ENCODE measurements at places on chromosomes 2 and 18.
A peak's percentile ranks its signal among the peaks of the same experiment; 100 is the strongest.

- DNase-seq, result no peak
Measured at GRCh38 chr2:135657806-135658582, 83.7 kb upstream of the UBXN4 start.

DNA sequence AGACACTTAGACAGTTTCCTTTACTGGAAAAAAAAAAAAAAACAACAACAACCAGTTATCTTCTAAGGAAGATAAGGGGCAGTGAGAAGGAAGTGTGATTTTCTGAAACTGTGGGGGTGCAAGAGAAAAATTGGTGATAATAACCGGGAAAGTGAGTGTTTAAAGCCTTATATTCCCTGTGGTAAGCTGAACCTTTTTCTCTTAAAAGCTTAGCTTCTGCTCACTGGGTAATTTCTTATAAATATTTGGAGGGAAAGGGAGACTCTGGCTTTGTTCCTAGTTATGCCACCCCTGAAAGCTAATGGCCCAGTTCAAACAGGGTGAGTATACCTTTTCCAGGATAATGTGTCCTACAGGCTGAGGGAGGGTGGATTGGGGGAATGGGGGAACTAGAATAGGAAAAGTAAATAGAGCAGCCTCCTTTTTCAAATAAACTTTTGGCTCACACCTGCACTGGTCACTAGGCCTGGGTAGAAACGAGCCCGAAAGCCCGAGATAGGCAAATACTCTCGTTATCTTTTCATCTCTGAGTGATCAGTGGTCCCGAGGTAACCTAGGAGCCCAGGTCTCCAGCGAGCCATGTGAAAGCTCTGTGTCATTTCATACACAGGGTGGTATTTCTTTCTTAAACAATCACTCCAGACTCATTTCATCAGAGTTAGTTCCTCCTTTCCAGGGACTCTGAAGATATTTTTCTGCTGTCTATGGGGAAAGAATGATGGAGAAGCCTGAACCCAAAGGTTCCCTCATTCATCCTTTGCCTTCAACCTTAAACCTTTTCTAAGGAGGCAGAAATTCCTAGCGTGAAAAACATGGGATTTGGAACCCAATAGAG is 15.5 kb upstream of the SRBD1 start:
- DNase-seq, result no peak

GRCh38 chr18:78561757-78562510 is 417.7 kb upstream of the SALL3 start:
- DNase-seq, result no peak

DNA sequence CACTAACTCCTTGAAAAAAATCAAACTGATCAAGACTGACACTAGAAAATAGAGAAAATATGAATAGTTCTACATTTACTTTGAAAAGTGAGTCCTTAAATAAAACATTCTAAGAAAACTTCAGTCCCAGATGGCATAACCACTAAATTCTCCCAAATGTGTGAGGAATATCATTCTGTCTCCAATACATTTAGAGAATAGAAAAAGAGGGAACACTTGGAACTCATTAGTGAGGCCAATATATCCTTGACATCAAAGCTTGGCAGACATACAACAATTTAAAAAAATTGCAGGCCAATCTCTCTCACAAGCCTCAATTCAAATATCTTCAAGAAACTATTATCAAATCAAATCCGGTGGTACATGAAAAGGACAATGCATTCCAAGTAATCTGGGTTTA is 79.3 kb upstream of the TMEM247 start:
- DNase-seq, result no peak

DNA sequence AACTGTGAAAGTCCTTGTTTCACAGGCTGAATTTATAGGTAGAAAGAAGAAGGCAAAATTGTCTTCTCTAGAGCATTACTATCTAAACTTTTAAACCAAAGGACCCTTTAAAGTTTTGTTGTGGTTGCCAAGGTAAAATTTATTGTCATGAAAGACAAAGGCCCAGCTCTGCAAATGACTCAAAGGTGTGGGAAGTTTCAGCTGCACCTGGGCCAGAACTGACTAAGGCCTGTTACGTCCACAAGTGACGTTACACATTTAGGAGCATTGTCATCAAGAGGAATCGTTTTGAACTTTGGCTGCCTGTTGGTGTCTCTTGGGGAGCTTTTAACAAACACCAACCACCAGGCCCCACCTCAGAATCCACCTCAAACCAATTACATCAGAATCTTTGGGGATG is 8.1 kb upstream of the DSC3 start:
- no peak for DNase-seq

DNA sequence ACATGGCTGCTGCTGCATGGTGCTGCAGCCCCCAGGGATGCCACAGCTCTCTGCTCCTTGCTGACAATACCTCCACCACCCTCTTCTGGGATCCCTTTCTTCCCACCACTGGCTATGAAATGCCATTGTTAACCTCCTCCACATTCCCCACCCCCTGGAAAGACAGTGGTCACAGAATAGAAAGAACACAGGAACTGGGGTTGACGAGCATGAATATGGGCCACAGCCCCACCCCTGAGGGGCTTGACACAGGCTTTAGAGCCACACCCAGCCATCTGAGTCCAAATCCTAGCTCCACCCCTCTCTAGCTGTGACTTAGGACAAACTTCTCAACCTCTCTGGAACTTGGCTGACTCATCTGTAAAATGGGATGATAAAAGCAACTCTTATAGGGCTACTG is 47.3 kb downstream of the TMEM163 start:
- DNase-seq, result no peak

- no peak for DNase-seq
Measured at GRCh38 chr2:51734115-51734514, 702.2 kb upstream of the NRXN1 start.

DNA sequence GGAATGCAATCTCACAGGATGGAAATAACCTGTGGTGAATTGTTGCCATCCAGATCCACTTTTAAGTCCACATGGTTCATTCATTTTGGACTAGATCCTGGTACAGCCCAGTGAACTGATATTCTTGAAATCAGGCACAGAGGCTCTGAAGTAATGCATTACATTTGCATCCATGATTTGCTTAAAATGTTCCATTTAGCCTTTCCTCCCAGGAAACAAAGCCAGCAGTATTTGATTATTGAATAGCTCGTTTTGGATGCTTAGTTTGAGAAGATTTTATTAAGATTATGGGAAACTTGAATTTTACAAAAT is 995.8 kb upstream of the CDH2 start:
- no peak for DNase-seq

DNA sequence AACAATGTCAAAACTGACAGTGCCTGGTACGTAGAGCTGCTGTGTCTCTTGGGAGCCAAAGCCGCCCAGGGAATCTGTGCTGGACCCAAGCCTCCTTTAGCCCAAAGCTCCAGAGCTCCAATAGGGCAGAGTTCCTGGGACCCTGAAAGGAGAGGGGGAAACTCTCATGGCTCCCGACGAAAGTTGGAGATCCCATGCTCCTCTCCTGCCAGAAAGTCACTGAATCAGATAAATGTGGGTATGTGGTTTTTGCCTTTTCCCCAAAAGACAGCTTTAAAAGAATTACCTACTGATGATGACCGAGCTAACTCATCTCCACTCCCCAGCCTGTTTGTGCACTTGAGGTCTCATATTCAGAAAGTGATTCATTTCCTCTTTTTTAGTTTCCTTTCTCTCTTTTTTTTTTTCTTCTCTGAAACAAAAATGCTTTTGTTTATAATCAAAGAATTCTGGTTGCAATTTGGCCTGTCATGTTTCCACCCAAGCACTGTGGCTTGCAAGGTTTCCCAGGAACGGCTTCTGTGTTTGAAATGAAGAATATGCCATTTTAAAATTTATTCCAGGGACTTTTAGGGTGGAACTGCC is 14.1 kb upstream of the PMAIP1 start:
- DNase-seq, result peak; percentile 36

GRCh38 chr18:72903033-72903432 is 35.2 kb upstream of the NETO1 start:
- no peak for DNase-seq

DNA sequence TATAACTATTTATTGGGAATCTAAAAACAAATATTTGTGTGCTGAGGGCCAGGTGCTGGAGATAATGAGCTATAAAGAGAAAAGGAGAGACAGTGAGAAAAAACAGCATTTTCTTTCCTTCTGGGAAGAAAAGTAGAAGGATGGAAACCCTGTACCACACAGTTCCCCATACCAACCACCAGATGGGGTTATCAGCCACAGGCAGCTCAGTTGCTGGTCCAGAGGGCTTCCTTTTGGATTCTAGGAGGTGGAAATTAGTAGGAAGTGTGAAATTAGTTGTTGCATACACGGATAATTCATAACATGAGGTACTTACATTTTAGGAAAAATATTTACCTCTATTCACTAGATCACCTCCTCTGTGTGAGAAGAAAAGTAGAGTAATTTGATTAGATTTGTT is 237.0 kb upstream of the FOSL2 start:
- DNase-seq, result peak; percentile 51

GRCh38 chr18:25517881-25518715 is 166.1 kb upstream of the ZNF521 start:
- DNase-seq, result no peak

GRCh38 chr2:134636714-134637113 is 82.1 kb downstream of the TMEM163 start:
- DNase-seq, result no peak

- no peak for DNase-seq
Measured at GRCh38 chr2:81706856-81707255, 1402.3 kb upstream of the LRRTM1 start.

DNA sequence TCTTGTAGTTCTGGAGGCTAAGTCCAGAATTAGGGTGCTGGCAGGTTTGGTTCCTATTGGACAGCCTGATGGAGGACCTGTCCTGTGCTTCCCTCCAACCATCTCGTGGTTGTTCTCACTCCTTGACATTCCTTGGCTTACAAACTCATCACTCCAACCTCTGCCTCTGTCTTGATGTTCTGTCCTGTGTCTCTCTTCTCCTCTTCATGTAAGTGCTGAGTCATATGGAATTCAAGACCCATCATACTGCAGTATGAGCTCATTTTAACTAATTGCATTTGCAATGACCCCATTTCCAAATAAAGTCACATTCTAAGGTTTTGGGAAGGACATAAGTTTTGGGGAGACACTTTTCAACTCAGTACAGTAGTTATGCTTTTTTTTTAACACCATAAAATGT is 374.7 kb downstream of the TRIB2 start:
- DNase-seq, result no peak

DNA sequence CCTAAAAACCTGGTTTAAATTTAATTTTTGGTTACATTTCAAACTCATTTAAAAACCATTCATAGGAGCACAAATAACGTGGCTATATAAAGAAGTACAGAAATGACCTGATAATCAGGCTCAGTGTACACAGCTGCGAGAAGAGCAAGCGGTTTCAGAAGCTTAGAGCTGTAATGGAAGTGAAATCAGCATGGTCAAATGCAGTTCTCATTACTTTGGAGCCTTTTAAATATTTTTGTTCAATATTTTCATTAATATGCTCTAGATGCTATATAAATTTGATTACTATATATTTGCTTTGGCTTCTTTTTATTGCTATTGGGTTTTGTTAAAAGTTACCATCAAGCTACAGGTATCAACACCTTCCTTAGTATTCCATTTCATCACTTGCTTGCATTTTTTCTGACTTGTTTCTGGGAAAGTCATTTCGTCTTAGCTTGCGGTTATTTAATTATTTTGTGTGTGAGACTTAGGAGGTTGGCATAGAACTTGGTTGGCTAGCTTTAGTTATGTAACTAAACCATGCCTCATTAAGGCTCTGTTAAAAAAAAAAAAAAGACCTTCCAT is 58.7 kb downstream of the AFTPH start:
- DNase-seq, result no peak

DNA sequence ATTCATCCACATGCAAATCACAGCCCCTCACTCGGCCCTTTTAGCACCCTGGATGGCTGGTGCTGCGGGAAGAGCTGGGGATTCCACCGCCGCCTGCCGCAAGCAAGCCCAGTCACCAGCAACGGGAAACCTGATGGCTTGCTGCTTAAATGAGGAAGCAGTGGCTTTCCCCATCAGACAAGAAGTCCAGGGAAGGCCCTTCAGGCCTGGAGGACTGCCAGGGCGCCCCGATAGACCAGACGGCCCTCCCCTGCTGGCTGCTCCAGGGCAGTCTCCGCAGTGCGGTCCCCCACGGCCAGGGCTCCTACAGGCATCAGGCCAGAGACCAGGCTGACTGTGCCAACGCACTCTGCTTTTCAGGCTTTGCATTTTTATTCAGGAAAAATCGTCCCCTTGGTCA is 439.1 kb downstream of the EIPR1 start:
- no peak for DNase-seq

GRCh38 chr2:84963692-84964405 is 7.1 kb upstream of the KCMF1 start:
- DNase-seq, result no peak

GRCh38 chr2:201959626-201960025 is 74.0 kb upstream of the FZD7 start:
- no peak for DNase-seq

- no peak for DNase-seq
Measured at GRCh38 chr18:56060967-56061541, 473.1 kb upstream of the TCF4 start.

DNA sequence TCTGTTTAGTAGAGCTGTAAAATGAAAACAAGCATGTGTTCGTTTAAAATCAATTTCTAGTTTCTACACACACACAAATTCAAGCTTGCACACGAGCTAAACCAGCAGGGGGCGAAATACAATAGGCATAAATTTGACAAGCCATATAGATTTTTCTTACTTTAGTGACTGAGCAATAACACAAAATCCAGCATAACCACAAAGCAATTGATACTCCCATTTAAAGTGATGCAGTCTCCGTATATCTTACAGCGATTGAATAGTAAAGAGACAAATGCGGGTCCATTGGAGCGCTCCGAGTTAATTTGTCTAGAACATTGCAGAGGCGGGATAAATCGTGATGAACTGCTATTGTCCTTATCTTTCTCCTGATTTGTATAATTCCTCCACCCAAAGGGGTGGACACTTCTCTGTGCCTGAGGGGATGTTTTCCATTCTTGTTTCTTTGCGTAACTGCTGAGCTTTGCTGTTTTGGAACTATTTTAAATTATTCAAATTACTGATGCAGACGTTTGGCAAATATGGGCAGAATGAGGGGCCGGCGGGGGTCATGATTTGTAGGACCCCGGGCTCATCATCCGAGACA is 1.2 kb upstream of the AFTPH start:
- peak; percentile 81 for DNase-seq

DNA sequence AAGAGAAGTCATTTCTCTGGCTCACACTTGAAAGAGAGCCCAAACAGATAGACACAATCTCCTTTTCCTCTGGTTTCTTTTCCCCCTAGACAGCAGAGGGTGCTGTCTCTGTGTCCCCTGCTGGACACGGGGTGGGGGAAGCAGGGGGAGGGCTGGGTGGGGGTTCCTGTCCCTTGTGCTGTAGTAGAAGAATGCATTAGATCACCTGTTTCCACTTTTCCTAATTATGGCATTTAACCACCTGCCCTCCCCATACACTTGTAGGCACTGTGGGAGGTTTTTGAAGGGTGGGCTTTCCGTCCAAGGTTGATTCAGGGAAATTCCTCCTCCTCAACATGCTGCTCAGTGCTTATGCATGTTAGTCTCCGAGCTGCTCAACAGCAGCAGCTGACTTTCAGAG is 206.2 kb upstream of the EPAS1 start:
- no peak for DNase-seq

All from Peyer's patch (tissue), 4 donors.